HCT116 (cell line): ENCODE measurements at places on chromosomes 1 and 21. TPM values are rescaled to one million over a fixed set of nuclear protein-coding genes. Genes with fewer than 3 reads are reported as not detected.

DNA sequence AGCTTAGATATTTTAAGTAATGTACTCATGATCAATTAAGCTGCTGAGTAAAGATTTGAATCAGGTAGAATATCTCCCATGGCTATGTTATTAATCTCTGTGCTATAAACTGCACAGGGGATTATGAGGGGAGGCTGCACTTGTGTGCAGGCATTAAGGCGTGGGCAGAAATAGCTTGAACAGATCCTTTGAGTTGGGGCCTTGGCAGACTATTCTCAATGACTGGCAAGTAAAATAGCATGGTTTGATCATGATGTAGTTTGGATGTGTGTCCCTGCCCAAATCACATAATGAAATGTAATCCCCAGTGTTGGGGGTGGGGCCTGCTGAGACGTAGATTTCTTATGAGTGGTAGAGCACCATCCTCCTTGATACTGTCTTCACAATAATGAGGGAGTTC, 220.3 kb downstream of the PLPP3 start:
- H3K27ac ChIP-seq, result no peak overlapping the region
- no peak overlapping the region for H3K4me3 ChIP-seq
- H3K27me3 ChIP-seq, result no peaks in the 10 kb centered on the region

GRCh38 chr21:16028142-16028541, 298.4 kb downstream of the USP25 start:
- no peak overlapping the region for H3K4me3 ChIP-seq
- DNase-seq, result no peak
- H3K36me3 ChIP-seq, result no peaks in the 10 kb centered on the region
- H3K27me3 ChIP-seq, result no peaks in the 10 kb centered on the region

GRCh38 chr1:168484083-168484482, 59.7 kb downstream of the XCL2 start:
- H3K4me1 ChIP-seq, result no peaks in the 10 kb centered on the region
- DNase-seq, result no peak
- no peaks in the 10 kb centered on the region for H3K27me3 ChIP-seq
- no peak overlapping the region for H3K4me3 ChIP-seq
- no peaks in the 10 kb centered on the region for H3K36me3 ChIP-seq
- H3K27ac ChIP-seq, result no peak overlapping the region

- no peak overlapping the region for H3K27ac ChIP-seq
- no peak overlapping the region for H3K4me3 ChIP-seq
- H3K36me3 ChIP-seq, result no peaks in the 10 kb centered on the region
- peaks cover 17% of the 10 kb centered on the region; the same call in 1 of the 2 replicates for H3K27me3 ChIP-seq
These were observed 524 bp downstream of the LRRC38 start for GRCh38 chr1:13513063-13513894.

Gene CLIC6
- total RNA-seq, result 0.05 TPM

- peak; percentile 18 for DNase-seq
- no peaks in the 10 kb centered on the region for H3K27me3 ChIP-seq
- peak overlapping the region; percentile 62 for H3K4me3 ChIP-seq
- H3K4me1 ChIP-seq, result peaks cover 13% of the 10 kb centered on the region; the same call in 1 of the 2 replicates
- H3K27ac ChIP-seq, result peak overlapping the region; percentile 45; the same call in 1 of the 2 replicates
These were observed 750 bp downstream of the RHOU start for GRCh38 chr1:228735871-228736586.

DNA sequence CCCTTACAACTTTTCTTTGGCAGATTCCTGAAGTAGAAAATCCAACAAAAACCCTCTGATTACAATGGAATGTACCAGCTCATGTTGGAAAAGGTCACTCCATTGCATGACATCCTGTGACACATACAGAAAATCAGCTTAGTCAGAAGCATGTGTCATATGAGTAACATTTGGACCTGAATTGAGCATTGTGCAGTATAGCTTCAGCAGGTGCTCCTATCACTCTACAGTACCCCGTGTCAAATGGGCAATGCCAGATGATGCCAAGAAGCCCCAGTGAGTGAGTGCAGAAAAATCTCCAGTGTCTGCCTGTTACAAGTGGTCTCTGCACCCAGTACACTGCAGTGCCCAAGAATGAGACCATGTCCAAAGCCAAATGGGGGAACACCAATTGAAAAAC, 129.7 kb upstream of the RUNX1 start:
- no peak for DNase-seq
- H3K36me3 ChIP-seq, result no peaks in the 10 kb centered on the region
- H3K4me3 ChIP-seq, result no peak overlapping the region
- peaks cover 9% of the 10 kb centered on the region; the same call in 1 of the 2 replicates for H3K4me1 ChIP-seq
- no peaks in the 10 kb centered on the region for H3K27me3 ChIP-seq

Gene TIE1
- total RNA-seq, result not detected
